ENCODE measurements at places on chromosomes 3 and 15. TPM values are rescaled to one million over a fixed set of nuclear protein-coding genes. Genes with fewer than 3 reads are reported as not detected.

The ATP1B3 gene
- 25.6 TPM for total RNA-seq

- H3K27ac ChIP-seq: no peak overlapping the region
- no peak overlapping the region for H3K4me3 ChIP-seq
- DNase-seq: no peak
- peaks cover 20% of the 10 kb centered on the region for H3K27me3 ChIP-seq
- peaks cover 3% of the 10 kb centered on the region for H3K4me1 ChIP-seq
- H3K36me3 ChIP-seq: no peaks in the 10 kb centered on the region
Measured at GRCh38 chr15:42053010-42053409, 32.2 kb upstream of the PLA2G4E start.

DNA sequence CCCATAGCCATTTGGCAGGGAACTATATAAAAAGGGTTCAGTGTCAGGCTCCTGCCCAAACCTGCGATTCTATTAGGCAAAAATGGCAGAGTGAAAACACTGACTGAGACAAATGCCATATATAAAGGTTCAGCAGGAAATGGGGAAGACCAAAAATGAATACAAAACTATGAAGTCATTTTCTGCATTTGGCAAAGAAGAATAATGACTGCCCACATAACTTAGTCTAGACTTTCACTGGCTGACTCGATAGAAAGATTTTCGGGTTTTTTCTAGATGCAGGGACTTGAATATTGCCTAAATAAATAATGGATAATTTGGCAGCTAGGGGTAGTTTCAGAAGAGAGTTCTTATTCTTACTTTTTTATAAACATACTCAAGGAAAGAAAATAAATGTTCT, 178.0 kb downstream of the TPRG1 start:
- peaks cover 8% of the 10 kb centered on the region for H3K4me1 ChIP-seq
- no peak overlapping the region for H3K4me3 ChIP-seq
- no peak overlapping the region for H3K27ac ChIP-seq
- no peaks in the 10 kb centered on the region for H3K27me3 ChIP-seq

- no peak overlapping the region for H3K4me3 ChIP-seq
- no peaks in the 10 kb centered on the region for H3K36me3 ChIP-seq
- no peak for DNase-seq
- no peak overlapping the region for H3K27ac ChIP-seq
Measured at GRCh38 chr3:147620906-147621305, 211.7 kb downstream of the ZIC1 start.

Measured in naive thymus-derived CD8-positive, alpha-beta T cell (primary cell).